ENCODE measurements at places on chromosomes 4 and X. TPM values are rescaled to one million over a fixed set of nuclear protein-coding genes. Genes with fewer than 3 reads are reported as not detected.

GRCh38 chr4:13511101-13511500 is 27.0 kb upstream of the RAB28 start:
- DNase-seq = no peak

GNRHR gene
- total RNA-seq = not detected

- DNase-seq = no peak
These were observed 425.2 kb upstream of the RASGEF1B start for GRCh38 chr4:81896936-81897335.

GRCh38 chrX:119363391-119363790 is 35.7 kb upstream of the SLC25A43 start:
- no peak for DNase-seq

FGF16 gene
- not detected for total RNA-seq

- DNase-seq = no peak
These were observed 6.3 kb downstream of the IL15 start for GRCh38 chr4:141642711-141643110.

- DNase-seq = no peak
These were observed 35.7 kb downstream of the LDB2 start for GRCh38 chr4:16862697-16863096.

DNA sequence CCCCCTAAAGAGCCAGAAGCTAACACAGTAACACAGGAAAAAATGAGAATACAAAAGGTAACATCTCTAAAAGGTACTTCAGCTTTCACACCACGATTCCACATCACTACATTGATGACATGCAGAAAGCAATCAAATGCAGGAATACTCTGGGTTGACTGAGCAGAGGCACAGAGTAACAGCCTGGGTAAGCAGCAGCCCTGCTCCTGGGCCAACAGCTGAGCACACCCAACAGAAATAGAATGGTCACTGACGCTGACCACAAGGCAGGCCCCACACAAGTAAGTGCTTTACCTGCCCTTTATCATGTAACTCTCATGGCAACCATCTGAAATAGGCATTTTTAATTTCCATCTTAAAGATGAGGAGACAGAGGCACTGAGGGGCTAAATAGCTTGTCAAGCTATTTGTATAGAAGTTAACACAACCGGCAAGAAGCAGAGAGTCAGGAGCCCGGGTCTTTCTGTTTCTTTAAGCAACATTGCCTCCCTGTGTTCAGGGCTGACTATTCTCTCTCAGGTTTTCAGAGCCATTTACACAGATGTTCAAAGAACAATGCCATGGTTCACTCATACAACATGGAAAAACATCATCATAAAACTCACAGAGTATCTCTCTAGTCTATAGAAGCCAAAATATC is 168.9 kb downstream of the ZNF674 start:
- DNase-seq = peak; percentile 68

BTC gene
- 41.5 TPM for total RNA-seq

- no peak for DNase-seq
These were observed 205.2 kb downstream of the DKK2 start for GRCh38 chr4:106830879-106831278.

- DNase-seq = no peak
These were observed 245.2 kb upstream of the CENPE start for GRCh38 chr4:103443324-103443723.

GRCh38 chrX:107700317-107700774 is 72.0 kb downstream of the PRPS1 start:
- DNase-seq = no peak

NDST4 gene
- total RNA-seq = not detected

- DNase-seq = no peak
These were observed 12.3 kb upstream of the VCX2 start for GRCh38 chrX:8183346-8183745.

GRCh38 chrX:114451397-114451796 is 132.5 kb upstream of the HTR2C start:
- DNase-seq = no peak

DNA sequence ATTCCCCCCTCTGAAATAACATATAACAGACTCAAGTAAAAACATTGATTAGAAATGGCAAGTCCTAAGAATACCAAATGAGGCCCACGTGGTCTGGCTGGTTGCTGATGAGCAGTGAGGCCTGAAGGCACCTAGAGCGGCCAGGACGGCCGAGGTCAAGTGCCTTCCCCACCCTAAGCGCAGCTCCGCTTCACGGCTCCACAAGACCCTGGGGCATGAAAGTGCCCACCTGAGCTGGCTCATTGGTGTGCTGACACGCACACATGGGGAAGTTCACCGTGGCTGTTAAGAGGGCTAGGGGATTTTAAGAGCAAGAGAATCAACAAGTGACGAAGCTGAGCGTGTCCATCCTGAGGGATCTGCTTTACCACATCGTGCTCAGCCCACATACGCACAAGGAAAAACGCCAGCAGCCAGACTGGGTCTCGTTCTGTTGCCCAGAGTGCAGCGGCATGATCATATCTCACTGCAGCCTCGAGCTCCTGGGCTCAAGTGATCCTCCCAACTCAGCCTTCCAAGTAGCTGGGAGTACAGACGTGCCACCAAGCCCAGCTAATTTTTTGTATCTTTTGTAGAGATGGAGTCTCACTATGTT is 22.4 kb downstream of the DCTD start:
- no peak for DNase-seq

DNA sequence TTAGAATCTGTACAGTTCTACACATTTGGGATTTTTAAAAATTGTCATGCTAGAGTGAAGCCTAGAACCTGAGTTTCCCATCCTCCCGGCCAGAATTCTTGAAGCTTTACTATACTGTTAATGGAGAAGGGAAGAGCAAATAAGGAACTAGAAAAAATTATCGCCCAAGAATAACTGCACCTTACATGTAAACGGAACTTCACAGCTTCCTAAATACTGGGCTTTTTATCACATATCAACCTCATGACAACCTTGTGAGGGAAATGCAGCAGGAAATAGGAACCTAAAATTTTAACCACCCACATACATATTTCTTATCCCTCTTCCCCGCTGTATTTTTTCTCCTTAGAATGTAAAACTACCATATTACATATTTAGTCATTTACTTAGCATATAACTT is 19.3 kb downstream of the ARHGEF9 start:
- no peak for DNase-seq

GRCh38 chrX:19810802-19811201 is 76.6 kb downstream of the SH3KBP1 start:
- no peak for DNase-seq

ZNF630 gene
- total RNA-seq = 2.3 TPM

SORBS2 gene
- total RNA-seq = 102 TPM

DNA sequence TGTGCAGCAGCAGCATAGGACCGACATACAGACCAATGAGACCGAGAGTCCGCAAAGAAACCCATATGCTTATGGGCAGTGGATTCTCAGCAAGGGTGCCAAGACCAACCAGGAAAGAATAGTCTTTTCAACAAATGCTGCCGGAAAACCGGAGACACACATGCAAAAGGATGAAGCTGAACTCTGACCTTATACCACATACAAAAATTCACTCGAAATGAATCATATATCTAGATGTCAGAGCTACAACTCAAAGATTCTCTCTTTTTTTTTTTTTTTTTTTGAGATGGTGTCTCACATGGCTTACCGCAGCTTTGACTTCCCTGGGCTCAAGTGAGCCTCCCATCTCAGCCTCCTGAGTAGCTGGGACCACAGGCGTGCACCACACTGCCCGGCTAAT is 16.0 kb upstream of the MXD4 start:
- no peak for DNase-seq

GRCh38 chr4:151417766-151418376 is 8.9 kb downstream of the FHIP1A start:
- DNase-seq = no peak

COL25A1 gene
- total RNA-seq = not detected

PDZD4 gene
- total RNA-seq = 4.6 TPM

MAML3 gene
- 10.3 TPM for total RNA-seq

GRCh38 chr4:89562746-89563145 is 255.1 kb upstream of the GPRIN3 start:
- no peak for DNase-seq

- DNase-seq = peak; percentile 38
These were observed 52.7 kb downstream of the TMEM131L start for GRCh38 chr4:153518637-153519389.

GRCh38 chrX:12554206-12554605 is 237.0 kb upstream of the PRPS2 start:
- DNase-seq = no peak

GRCh38 chr4:84940960-84941359 is 25.5 kb downstream of the WDFY3 start:
- DNase-seq = no peak

FAM133A gene
- not detected for total RNA-seq
